Caco-2 (cell line): ENCODE measurements at places on chromosomes 2 and 18. TPM values are rescaled to one million over a fixed set of nuclear protein-coding genes. Genes with fewer than 3 reads are reported as not detected.

- no peak for DNase-seq
Measured at GRCh38 chr2:150042500-150043171, 444.8 kb downstream of the RND3 start.

DNA sequence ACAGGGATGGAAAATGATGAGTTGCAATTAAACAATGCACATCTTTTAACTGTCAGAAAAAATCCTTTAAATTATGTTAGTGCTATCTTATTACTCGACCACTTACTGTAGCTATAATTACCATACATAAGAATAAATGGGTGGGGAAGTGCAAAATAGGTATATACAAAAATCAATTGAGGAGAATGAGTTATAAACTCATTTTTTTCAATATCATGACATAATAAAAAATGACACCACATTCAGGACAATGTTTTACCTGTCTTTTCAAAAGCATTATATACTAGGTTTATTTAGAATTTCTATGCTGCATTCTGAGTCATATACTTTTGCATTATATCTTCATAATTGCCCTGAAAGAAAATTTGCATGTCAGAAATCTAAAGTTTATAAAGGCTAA, 1533.6 kb downstream of the LRP1B start:
- DNase-seq: no peak

GRCh38 chr2:13052547-13052946, 335.8 kb downstream of the TRIB2 start:
- no peak for DNase-seq

DNA sequence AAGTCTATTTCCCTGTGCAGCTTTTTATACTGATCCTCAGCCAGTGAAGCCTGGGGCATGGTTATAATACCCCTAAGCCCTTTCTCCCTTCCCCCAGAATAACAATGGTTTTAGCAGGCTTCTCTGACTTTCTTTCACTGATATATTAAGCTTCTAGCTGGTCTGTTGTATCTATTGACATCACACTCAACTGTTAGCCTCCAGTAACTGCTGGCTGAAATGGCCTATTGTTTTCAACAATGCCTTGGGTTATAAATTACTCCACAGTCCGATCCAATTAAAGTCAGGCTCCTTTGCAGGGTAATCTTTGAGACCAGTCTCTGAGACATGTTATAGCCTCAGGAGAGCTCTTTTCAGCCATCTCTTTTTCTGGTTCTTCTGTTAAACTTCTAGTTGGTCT, 2.9 kb upstream of the SLC9A4 start:
- no peak for DNase-seq

DNA sequence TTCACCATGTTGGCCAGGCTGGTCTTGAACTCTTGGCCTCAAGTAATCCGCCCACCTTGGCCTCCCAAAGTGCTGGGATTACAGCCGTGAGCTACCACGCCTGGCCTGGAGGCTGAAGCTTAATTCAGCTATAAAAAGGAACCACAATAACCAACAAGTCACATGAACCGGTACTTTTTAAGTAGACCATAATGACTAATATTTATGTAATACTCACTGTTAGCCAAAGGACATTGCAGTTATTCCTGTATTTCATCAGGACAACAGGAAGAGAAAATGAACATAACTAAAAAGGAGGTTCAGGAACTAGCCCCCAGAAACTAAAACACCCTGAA, 49.0 kb upstream of the TMEM87B start:
- no peak for DNase-seq

CNDP1 gene
- total RNA-seq: 0.48 TPM in 1 of 2 replicates, not detected in the other

AQP12A gene
- not detected in 2 replicates for total RNA-seq

PSMA8 gene
- not detected in 2 replicates for total RNA-seq

DNA sequence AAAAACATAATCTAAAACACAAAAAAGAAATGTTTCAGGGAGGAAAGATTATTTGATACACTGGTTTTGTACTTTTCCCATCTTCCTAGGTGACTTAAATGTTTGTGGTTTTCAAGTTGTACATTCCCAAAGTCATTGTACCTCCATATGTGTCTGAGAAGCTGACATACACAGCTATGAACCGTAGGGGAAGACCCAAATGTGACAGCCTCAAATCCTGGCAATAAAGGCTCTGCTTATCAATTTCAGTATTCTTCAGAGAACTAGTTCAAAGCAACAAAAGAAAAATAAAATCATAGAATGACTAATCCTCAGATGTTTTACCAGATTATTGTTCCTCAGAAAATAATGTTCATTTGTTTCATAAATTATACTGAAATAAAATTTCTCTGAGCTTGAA, 2.5 kb downstream of the DYNC2LI1 start:
- DNase-seq: no peak

RTP5 gene
- not detected in 2 replicates for total RNA-seq

GRCh38 chr2:133690780-133691179, 122.5 kb upstream of the NCKAP5 start:
- no peak for DNase-seq
